ENCODE measurements at places on chromosomes 3 and 15. TPM values are rescaled to one million over a fixed set of nuclear protein-coding genes. Genes with fewer than 3 reads are reported as not detected.

GRCh38 chr3:196590279-196590678 is 21.8 kb downstream of the FBXO45 start:
- no peak for DNase-seq

GRCh38 chr3:170605490-170605889 is 19.6 kb upstream of the SLC7A14 start:
- no peak for DNase-seq

DNA sequence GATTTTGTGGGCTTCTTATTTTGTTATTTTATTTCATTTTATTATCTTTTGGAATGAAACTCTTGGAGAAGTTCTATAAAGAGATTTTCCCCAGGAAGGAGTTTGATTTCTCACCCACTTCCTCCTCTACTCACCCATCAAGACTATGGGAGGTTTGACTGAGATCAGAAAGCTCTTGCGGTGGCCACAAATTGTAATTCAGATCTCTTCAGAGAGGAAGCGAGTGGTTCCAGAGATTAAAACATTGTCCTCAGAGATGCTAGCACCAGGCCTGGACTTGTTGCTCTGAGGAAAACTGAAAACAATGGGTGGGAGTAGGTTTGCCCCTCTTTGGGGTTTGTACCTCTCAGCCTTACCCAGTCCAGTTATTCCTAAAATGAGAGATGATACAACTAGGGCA is 8.1 kb upstream of the MUC13 start:
- no peak for DNase-seq

GRCh38 chr3:188680605-188681004 is 491.2 kb upstream of the TPRG1 start:
- no peak for DNase-seq

Gene DPPA2
- not detected for polyA plus RNA-seq

Gene PDCD10
- polyA plus RNA-seq, result 24.4 TPM

Gene GPR62
- not detected for polyA plus RNA-seq
